Suprapubic skin (tissue), 4 donors: ENCODE measurements at places on chromosomes 4 and X. TPM values are rescaled to one million over a fixed set of nuclear protein-coding genes. Genes with fewer than 3 reads are reported as not detected.
A peak's percentile ranks its signal among the peaks of the same experiment; 100 is the strongest.

DNA sequence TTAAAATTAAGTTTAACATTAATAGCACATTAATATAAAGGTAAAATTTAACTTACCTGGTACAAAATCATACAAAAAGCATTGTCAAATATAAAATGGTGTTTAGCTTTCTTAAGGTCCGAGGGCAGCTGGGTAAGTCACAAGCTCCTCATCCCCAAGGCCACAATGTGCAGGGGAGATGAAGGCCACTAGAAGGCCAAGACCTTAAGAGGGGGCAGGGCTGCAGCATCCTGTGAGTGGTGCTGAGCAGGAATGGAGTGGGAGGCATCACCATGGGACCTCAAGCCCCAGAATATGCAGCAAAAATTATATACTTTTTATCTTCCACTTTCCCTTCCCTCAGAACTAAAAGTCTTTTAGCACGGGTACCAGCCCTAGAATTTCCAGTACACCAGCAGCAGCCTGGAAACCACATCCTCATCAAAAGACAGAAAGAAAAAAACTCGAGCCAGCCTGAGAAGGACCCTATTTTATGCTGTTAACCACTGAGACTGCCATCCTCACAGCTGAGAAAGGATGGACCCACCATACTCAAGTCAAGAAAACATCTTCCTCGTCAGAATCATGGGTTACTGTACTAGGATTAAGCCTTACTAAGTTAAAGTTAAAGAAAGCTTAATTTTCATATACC lies 13.0 kb upstream of the RHOXF2 start:
- DNase-seq, result no peak

- DNase-seq, result no peak
Observed at GRCh38 chrX:16138108-16138427, 14.7 kb downstream of the GRPR start.

GRCh38 chr4:40808926-40809457 lies 59.2 kb downstream of the NSUN7 start:
- no peak for DNase-seq

- peak; percentile 72 for DNase-seq
Observed at GRCh38 chr4:947491-947971, 15.3 kb downstream of the TMEM175 start.

- no peak for DNase-seq
Observed at GRCh38 chr4:143285696-143286437, 50.8 kb upstream of the GAB1 start.

- DNase-seq, result no peak
Observed at GRCh38 chr4:15719506-15719905, 16.6 kb downstream of the BST1 start.

GRCh38 chrX:38232079-38232686 lies 11.5 kb upstream of the SRPX start:
- DNase-seq, result no peak

GRCh38 chr4:55947254-55947882 lies 1.4 kb upstream of the CEP135 start:
- no peak for DNase-seq

DNA sequence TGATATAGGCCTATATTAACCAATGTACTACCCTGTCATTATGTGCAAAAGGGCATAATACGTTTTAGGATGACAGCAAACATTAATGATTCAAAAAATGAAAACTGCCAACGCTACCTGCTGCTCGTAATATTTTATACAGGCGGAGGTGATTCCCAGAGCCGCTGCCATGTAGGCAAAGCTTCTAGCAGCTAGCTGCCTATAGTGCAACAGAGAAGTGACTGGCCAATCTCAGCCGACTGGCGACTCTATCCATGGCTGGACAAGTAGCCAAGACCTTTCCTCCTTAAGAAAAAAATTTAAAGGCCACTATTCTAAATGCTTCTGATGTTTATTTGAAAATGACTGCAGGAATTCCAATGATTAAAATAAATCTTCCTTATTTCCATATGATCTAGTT lies 1.9 kb downstream of the PPARGC1A start:
- no peak for DNase-seq

DNA sequence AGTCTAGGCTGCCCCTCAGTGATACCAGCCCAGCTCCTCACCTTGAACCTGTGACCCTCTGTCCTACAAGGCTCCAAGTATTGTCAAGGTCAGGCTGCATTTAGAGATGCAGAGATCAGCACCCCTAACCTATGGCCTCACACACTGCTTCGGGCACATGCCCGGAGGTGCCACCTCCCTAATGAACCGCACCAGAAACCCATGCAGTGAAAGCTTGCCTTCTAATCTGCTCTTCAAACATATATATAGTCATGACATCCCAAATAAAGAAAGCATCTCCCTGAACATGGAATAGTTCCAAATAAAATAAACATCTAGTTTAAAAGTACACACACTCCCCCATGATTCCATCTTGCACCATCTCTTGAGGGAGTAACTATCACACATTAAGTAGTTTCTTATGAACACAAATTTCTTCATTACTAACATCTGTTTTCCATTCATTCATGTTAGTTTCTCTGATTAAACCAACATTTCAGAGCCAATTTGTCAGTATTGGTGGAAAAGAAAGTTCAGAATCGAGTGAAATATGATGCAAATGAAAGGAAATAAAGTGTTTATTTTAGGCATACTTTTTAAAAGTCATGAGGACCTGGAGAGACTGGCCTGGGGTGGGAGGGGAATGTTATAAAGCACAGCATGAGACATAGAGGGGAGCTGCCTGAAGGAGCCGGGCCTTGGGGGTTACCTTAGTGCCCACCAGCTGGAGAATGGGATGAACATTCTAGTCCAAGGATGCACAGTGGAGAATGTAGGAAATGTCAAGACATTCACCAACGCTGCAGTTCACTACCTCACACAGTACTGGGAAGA lies 19.2 kb downstream of the CC2D2A start:
- DNase-seq, result no peak

DNA sequence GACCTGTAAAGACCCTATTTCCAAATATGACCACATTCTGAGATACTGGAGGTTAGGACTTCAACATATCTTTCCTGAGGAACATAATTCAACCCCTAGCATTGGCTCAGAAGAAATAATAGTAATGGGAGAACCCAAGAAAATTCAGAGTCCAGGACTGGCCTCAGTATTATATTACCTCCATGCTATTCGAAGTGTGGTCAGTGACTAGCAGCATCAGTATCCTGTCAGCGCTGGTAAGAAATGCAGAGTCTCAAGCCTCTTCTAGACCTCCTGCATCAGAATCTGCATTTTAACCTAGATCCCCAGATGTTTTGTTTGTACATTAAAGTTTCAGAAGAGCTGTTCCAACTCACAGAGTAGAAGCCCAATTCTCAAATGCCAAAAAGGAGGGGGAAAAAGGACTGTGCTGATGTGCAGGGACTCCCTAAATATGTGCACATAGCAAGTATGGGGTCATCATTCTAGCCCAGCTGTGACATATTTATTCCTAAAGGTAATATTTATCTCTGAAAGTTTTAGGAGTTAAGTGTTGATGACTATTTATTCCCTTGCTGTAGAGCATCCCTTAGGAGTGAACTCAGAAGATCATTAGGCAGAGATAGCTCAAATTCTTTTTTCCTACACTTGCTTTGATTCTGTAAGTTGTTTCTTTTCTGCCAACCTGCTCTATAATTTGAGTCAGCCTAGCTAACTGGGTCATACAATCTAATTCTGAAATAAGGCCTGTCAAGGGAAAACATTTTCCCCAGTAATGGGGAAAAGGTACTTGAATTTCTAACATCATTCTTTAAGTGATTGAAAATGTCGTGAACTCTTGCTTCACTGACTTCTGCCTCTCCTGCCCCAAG lies 361.9 kb downstream of the ARHGAP24 start:
- no peak for DNase-seq

GRCh38 chr4:170413951-170414350 lies 324.2 kb upstream of the AADAT start:
- no peak for DNase-seq

GRCh38 chr4:172369471-172369959 lies 556.3 kb downstream of the GALNTL6 start:
- no peak for DNase-seq

- DNase-seq, result no peak
Observed at GRCh38 chr4:137819964-137820383, 287.7 kb upstream of the PCDH18 start.

DNA sequence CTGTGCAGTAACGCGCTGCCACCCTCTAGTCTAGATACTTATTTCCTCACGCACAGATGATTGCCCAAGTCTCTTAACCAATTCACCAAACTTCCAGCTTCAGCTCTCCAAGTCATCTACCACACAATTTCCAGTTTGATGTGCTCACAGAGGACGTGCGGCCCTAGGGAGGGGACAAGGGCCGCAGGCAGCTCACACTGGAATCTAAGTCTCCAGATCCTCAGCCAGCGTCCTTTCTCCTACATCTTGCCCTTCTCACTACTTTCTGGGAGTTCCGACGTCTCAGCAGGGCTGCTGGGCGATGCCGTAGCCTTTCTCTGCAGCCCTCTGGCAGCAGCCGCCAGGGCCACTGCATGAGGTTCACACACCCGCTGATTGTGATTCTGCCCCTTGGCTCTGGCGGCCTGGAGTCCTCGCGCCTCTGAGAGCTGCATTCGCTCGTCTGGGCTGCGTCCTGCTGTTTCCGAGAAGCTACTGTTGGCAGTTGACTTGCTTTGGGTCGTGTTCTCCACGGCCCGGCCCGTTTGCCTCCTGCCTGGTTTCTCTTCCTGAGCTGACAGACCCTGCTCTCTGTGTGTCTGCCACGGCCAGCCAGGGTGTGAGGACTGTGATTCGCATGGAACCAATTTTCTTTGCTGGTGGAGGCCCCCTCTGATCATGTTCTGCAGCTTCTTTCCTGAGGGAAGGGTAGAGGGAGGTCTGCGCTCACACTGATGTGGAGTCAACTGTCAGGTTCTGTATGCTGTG lies 14.1 kb upstream of the TMEM131L start:
- DNase-seq, result no peak

DNA sequence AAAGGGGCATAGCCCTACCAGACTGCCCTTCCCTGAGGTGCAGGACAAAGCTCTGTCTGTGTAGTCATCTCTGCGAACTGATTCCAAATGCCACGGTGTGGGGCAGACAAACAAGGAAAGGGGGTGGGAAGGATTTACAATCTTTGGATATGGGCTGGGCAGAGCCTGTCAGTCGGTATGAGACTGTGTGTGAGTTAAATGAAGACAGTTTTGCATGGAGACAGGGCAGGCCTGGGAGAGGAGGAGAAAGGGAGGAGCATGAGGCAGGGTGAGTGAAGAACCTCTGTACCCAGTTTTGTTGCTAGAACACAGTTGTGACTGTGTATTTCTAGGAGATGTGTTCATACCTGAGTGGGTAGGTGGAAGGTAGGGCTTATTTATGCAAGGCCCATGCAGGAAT lies 59.4 kb upstream of the MSN start:
- no peak for DNase-seq

DNA sequence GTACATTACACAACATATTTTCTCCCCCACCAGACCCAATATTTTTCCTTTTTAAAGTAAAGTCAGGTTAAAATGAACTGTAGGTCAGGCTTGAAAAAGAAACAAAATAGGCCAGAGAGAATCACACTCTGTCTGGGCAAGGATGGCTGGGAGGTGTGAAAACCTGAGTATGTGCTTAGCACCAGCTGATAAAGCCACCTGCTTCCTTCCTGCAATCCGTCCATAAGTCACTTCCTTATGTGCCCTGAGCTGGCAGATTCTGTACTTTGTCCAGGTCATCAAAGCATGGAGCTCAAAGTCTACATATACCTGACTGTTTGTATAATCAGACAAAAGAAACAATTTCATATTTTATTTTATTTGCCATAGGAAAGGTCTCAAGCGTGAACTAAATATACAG lies 37.7 kb downstream of the ANTXR2 start:
- DNase-seq, result no peak

- no peak for DNase-seq
Observed at GRCh38 chrX:29187264-29187663, 600.0 kb downstream of the IL1RAPL1 start.

- no peak for DNase-seq
Observed at GRCh38 chr4:42655269-42655637, 1.7 kb downstream of the ATP8A1 start.

DNA sequence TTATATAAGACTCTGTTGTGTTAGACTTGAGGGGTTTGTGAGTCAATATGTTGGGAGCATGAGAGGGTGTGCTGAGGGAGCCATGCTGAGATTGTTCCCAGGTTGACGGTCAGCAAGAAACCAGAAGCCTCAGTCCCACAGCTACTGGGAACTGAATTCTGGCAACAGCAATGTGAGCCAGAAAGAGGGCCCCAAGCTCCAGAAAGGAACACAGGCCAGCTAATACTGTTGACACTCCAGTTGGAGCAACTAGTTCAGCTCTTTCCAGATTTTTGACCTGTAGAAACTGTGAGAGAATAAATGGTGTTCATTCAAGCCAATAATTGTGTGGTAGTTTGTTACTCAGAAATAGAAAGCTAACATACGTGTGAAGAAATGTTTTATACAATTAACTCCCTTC lies 17.1 kb downstream of the ADH1A start:
- no peak for DNase-seq

DNA sequence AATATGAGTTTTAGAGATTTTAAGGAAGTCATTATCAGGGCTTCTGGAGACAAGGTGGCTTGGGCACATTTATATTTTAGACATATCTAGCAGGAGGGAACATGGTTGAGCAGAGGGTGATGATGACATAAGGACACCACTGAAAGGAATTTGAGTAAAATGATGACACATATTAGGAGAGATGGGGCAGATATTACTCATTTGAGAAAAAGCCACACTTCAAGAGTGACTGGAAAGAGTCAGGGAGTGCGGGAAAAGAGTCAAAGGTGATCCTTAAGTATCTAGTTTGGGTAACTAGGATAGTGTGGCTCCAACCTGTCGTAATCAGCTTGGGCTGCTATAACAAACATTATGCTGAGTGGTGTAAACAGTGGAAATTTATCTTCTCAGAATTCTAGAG lies 377.7 kb downstream of the PACRGL start:
- DNase-seq, result no peak

- DNase-seq, result no peak
Observed at GRCh38 chr4:169236078-169236477, 34.7 kb downstream of the SH3RF1 start.

GRCh38 chrX:2311501-2311900 lies 189.3 kb downstream of the DHRSX start:
- DNase-seq, result no peak

The DRD5 gene
- not detected for total RNA-seq

The SLC16A2 gene
- total RNA-seq, result 6.0 TPM

The GPR50 gene
- not detected for total RNA-seq

The IL15 gene
- 1.2 TPM for total RNA-seq

The HOPX gene
- 1,883 TPM for total RNA-seq

The GRXCR1 gene
- total RNA-seq, result not detected

The ARMCX4 gene
- total RNA-seq, result 19.6 TPM

The TCP11X2 gene
- not detected for total RNA-seq

The HTR2C gene
- not detected for total RNA-seq

The TMEM144 gene
- 5.5 TPM for total RNA-seq

The FAM9B gene
- not detected for total RNA-seq

The CSAG2 gene
- total RNA-seq, result not detected

The POU4F2 gene
- not detected for total RNA-seq

The FAM47A gene
- not detected for total RNA-seq

The IL13RA1 gene
- 20.7 TPM for total RNA-seq

The CXCR3 gene
- total RNA-seq, result 0.29 TPM

The AWAT2 gene
- 4.7 TPM for total RNA-seq

The QDPR gene
- total RNA-seq, result 10.7 TPM
